ENCODE measurements at places on chromosomes 1 and 21. TPM values are rescaled to one million over a fixed set of nuclear protein-coding genes. Genes with fewer than 3 reads are reported as not detected.

The RPTN gene
- polyA plus RNA-seq = not detected

The NGF gene
- polyA plus RNA-seq = 5.9 TPM

The RGS8 gene
- polyA plus RNA-seq = not detected

The PRKAA2 gene
- 23.7 TPM for polyA plus RNA-seq

The RGS4 gene
- 0.80 TPM for polyA plus RNA-seq

The FMO5 gene
- 1.6 TPM for polyA plus RNA-seq

The PRAMEF4 gene
- polyA plus RNA-seq = not detected

The TBX15 gene
- 0.45 TPM for polyA plus RNA-seq

The OPTC gene
- polyA plus RNA-seq = not detected

The CPLANE2 gene
- polyA plus RNA-seq = 2.3 TPM

The C1QB gene
- polyA plus RNA-seq = 32.3 TPM

The SLC19A2 gene
- polyA plus RNA-seq = 23.5 TPM

The WNT3A gene
- polyA plus RNA-seq = not detected

The MCL1 gene
- polyA plus RNA-seq = 54.3 TPM

The CAPN9 gene
- polyA plus RNA-seq = not detected

The HMCN1 gene
- polyA plus RNA-seq = 3.4 TPM

The LCE1C gene
- not detected for polyA plus RNA-seq

The OMA1 gene
- polyA plus RNA-seq = 33.9 TPM

The RASSF5 gene
- 0.90 TPM for polyA plus RNA-seq

The CD164L2 gene
- polyA plus RNA-seq = not detected

The TNNI3K gene
- polyA plus RNA-seq = 11.7 TPM

The KIF17 gene
- 7.5 TPM for polyA plus RNA-seq

The TDRD5 gene
- polyA plus RNA-seq = not detected

The TCHH gene
- polyA plus RNA-seq = 0.01 TPM

The RGL1 gene
- 9.8 TPM for polyA plus RNA-seq

The C1orf226 gene
- 1.0 TPM for polyA plus RNA-seq

The SPOCD1 gene
- 0.17 TPM for polyA plus RNA-seq

The C1orf146 gene
- polyA plus RNA-seq = not detected

The TSACC gene
- not detected for polyA plus RNA-seq

The PKLR gene
- polyA plus RNA-seq = not detected

The ASAP3 gene
- 58.2 TPM for polyA plus RNA-seq

The MXRA8 gene
- 35.6 TPM for polyA plus RNA-seq

The SLC22A15 gene
- 6.7 TPM for polyA plus RNA-seq

The SPRR1A gene
- polyA plus RNA-seq = not detected
